Activated CD4-positive, alpha-beta memory T cell treated with anti-CD3 and anti-CD28 coated beads, Interleukin-2, amount 10 ng/mL, durations not matched to agents 7 days and 5 days (primary cell): ENCODE measurements at places on chromosomes 1 and 21.

DNA sequence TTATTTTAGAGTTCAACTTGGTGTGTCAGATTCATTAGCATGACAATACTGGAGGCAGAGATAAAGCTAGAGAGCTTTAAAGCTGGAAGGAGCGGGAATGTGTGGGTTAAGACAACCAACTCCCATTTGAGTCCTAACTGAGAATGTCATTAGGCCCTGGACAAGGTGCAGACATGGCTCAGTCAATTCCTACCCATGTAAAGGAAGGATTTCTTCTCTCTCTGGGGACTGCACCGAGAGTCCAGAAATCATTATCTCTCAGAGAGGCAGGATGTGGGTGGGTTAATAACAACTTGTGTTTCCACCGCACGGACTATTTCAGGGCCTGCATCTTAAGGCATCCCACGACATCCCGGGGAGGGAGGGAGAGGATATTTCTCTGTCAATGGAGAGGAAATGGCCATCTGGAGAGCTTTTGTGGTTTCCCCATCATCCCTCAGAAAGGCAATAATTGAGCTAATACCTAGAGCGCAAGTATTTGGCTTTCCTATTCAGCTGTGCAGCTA is 46.7 kb upstream of the SARS1 start:
- no peak for DNase-seq

GRCh38 chr1:22527555-22528296 is 35.6 kb upstream of the EPHA8 start:
- DNase-seq = no peak

DNA sequence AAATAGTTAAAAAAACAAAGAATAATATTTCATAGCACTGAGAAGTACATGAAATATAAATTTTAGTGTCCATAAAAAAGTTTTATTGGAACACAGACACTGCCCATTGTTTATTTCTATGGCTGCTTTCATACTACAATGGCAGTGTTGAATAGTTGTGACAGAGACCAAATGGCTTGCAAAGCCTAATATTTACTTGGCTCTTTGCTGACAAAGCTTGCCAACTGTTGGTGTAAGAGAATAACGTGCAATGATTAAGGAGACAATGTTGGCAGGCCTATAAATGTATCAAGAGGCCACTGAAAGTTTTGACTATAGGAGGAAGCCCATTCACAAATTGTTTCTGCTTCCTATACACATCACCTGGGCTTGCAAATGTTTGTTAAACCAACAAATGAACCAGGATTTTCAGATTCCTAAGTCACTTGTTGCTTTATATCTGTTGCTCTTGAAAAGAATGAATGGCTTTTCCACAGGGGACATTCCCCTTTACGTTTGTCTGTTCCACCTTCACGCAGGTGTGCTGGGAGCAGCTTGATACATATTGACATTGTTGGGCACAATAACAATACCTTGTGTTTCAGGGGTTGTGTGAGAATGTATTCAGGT is 5.5 kb upstream of the ST6GALNAC3 start:
- DNase-seq = no peak

- no peak for DNase-seq
Observed at GRCh38 chr1:169109561-169110134, 3.2 kb downstream of the ATP1B1 start.

DNA sequence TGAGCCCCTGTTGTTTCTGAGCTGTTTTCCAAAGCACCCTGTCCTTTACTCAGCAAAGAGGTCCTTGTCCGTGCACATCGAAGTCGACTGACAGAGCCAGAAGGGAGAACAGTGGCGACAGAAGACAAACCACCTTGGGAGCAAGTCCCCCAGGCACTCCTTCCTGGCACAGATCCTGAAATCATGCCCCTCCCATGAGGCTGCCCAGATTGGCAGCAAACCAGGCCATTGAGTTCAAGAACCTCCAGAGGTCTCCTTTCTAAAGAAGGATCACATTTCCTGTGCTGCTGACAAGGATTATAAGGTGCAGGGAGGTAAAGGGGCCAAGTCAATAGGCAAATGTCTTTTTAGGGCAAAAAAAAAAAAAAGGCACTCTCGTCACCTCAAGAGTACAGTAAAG is 84.7 kb upstream of the HIVEP3 start:
- no peak for DNase-seq

- no peak for DNase-seq
Observed at GRCh38 chr1:40363721-40364120, 9.8 kb upstream of the SMAP2 start.

GRCh38 chr1:15803380-15803779 is 4.1 kb downstream of the UQCRHL start:
- DNase-seq = peak; percentile 26

DNA sequence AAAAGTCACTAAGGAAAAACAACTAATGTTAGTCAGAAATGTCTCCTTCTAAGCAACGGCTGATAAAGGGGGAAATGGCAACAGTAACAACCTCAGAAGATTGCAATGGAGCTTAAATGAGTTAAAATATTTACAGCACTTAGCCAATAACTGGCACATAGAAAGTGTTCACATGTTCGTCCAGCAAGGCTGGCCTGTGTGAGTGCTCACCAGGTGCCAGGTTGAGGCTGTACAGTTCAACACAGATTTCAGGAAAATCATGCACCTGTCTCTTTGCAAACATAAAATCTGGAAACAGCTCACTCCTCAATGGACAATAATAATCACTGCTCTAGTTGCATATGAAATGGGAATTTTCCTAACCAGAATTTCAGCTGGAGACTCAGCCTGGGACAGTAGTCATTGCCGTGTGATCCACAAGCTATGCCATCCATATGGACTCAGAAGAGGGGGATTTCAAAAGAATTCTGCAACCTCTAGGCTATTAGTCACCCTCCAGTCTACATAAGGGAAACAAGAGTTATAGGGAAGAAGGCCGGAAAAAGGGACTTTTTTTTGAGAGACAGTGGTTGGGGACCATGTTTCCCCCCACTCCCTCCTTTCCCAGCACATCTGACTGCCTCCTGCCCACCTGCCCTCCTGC is 68.6 kb downstream of the SYDE2 start:
- no peak for DNase-seq

DNA sequence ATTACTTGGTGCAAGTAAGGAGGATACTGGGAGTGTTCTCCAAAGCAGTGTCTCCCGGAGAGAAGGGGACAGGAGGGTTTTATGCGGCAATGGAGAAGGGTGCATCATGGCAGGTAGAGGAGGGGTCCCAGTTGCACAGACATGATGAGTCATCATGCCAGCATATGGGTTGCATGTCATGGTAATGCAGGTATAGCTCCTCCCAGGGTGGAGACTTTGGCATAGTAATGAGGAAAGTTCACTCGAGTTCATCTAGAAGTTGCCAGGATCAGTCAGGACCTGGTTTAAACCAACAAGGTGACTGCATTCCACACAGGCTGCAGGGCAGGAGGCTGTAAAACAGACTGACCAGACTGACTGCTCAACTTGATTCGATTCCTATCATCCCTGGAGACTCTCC is 355.7 kb upstream of the DUSP10 start:
- DNase-seq = no peak

DNA sequence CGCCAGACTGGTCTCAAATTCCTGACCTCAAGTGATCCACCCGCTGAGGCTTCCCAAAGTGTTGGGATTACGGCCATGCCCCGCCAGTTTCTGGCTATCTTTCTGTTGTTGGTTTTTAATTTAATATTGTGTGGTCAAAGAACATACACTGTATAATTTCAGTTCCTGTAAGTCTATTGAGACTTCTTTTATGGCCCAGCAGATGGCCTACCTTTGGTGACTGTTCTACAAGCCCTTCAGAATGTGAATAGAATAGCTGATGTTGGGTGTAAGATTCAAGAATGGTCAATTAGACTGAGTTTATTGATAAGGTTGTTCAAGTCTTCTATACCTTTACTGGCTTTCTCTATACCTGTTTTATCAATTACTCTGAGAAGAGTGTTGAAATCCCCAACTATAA is 10.7 kb downstream of the HES2 start:
- DNase-seq = no peak
